Pancreas (tissue), 10 donors: ENCODE measurements at places on chromosomes 12 and 14.
A peak's percentile ranks its signal among the peaks of the same experiment; 100 is the strongest.

DNA sequence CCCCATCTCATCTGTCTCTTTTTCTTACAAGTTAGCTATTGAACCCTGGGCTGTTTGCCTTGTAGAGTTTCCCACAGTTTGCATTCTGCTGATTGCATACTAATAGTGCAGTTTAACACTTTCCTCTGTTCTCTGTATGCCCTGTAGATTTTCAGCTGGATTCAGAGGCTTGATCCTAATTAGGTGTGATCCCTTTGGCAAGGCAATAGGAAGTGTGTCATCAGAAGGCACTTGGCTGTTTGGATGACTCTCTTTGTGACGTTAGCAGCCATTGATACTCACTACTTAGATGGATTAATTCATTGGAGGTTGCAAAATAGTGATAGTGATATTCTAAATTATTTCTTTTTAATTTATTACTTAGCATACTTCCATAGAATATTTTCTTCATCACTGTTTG is 33.6 kb downstream of the FUT8 start:
- no peaks in the 10 kb centered on the region for H3K27me3 ChIP-seq
- no peak overlapping the region for H3K27ac ChIP-seq
- H3K4me3 ChIP-seq = no peak overlapping the region
- H3K36me3 ChIP-seq = no peaks in the 10 kb centered on the region
- H3K4me1 ChIP-seq = no peaks in the 10 kb centered on the region

DNA sequence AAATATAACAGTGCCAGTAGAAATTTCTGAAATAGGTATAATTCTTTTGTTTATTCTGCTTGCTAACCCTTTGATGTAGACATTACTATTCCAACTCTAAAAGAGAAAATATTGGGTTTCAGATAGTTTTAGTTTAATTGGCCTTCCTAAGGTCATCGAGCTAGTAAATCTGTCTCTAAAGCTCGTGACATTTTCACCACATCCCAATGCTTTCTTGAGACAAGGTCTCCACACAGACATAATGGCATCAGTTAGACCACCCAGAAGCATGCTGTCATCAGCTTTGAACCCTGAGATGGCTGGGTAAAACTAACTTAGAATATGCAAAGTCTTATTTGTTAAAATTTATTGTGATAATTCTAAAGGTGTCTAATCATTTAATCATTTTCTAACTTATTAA is 52.0 kb downstream of the PIK3C2G start:
- H3K4me3 ChIP-seq = no peak overlapping the region
- DNase-seq = no peak
- H3K4me1 ChIP-seq = no peaks in the 10 kb centered on the region
- H3K27me3 ChIP-seq = no peaks in the 10 kb centered on the region
- H3K27ac ChIP-seq = no peak overlapping the region

DNA sequence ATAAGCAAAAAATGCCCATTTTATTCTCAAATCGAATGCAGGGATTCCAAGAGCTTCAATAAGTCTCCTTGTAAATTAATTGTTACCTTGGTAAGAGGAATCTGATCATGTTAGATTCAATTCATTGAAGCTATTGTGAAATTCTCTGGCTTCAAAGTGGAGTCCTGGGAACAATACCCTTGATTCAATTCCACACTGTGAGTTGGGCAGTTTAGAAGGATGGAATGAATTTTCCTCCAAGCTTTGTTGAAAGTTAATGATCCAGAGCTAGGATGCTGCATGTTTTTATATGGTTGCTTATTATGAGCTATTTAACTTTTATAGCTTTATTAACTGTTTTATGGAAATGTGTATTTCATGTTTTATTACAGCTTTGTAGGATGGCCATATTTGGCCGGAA is 89.9 kb upstream of the IGF1 start:
- no peak for DNase-seq
- no peaks in the 10 kb centered on the region for H3K4me1 ChIP-seq
- no peaks in the 10 kb centered on the region for H3K36me3 ChIP-seq
- H3K4me3 ChIP-seq = no peak overlapping the region

DNA sequence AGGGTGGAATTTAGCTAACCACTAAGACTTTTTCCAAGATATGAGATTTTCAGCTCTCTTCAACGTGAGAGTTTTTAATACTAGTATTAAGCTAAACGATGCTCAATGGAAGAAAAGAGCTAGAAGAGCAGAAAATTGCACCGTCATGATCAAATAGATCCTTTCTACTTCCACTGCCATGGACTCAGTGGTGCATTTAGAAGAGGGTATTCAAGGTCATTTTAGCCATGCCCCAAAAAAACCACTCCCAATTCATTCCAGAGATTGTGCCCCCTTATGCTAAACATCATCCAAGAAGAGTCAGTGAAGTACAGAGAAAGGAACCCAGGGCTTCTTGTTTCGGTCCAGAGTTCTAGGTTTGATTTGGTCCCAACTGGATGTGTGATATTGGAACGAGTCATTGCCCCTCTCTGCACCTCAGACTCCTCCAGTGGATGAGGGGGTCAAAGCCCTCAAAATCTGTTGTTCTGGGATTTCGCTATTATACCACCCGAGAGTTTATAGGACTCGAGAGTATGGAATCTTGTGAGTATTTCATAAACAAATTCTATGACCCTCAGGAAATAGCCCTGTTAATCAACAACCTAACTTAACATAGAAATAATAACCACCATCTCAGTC is 55.2 kb downstream of the DAD1 start:
- H3K4me1 ChIP-seq = no peaks in the 10 kb centered on the region
- H3K36me3 ChIP-seq = no peaks in the 10 kb centered on the region

DNA sequence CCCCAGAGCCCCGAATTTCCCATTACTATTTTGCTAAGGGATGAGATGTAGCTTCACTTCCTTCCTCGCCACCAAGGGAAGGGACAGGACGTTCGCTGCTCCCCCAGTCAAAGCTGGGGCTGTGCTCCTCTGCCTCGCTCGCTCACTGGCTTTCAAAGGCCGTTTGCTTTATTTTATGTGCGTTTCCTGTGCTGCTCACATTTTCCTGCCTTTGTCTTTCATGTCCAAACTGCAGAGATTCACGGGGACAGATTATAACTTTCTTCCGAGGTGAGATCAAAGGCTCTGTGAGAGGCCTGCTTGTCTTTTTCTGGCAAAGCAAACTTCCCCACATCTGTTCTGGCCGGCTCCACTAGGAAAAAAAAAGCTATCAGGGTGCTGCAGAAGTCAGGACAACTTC is 76.0 kb upstream of the FZD10 start:
- H3K27ac ChIP-seq = no peak overlapping the region
- no peak for DNase-seq
- no peaks in the 10 kb centered on the region for H3K36me3 ChIP-seq
- no peaks in the 10 kb centered on the region for H3K27me3 ChIP-seq
- no peaks in the 10 kb centered on the region for H3K4me1 ChIP-seq
- H3K4me3 ChIP-seq = no peak overlapping the region

- H3K36me3 ChIP-seq = no peaks in the 10 kb centered on the region
- H3K27me3 ChIP-seq = no peaks in the 10 kb centered on the region
- no peak overlapping the region for H3K4me3 ChIP-seq
- H3K4me1 ChIP-seq = no peaks in the 10 kb centered on the region
These were observed 18.2 kb downstream of the BICDL1 start for GRCh38 chr12:120007272-120007671.

DNA sequence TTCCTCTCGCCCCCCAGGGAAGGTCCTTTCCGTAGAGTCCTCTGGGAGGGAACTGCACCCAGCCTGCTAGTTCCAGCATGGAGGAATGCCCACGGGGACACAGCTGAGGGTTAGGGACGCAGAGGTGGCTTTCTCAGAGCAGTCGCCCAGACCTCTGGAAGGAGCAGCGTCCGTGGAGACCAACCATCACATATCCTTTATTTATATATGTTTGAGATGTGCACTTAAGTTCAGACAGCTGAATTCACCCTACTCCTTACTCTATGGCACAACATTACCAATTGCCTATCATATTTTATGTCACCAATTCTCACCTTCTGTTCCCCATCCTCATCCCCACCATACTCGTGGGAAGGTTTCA is 305.6 kb upstream of the DIO3 start:
- no peak for DNase-seq
- no peaks in the 10 kb centered on the region for H3K4me1 ChIP-seq
- H3K36me3 ChIP-seq = no peaks in the 10 kb centered on the region
- H3K27me3 ChIP-seq = no peaks in the 10 kb centered on the region
- no peak overlapping the region for H3K27ac ChIP-seq

DNA sequence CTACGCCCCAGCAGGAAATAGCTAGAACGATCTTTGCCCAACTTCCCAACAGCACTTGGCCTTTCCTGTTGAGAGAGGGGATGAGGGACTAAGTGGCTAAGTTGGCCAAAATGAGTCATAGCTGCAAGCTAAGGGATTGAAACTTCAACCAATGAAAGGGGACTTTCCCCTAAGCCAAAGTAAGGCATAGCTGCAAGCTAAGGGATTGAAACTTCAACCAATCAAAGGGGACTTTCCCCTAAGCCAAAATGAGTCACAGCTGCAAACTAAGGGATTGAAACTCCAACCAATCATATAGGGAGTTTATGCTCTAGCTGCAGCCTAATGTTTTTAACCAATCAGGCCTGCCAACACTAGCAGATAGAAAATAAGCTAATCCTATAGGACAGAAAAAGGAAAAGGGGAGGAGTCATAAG is 100.5 kb upstream of the SSTR1 start:
- H3K36me3 ChIP-seq = no peaks in the 10 kb centered on the region
- no peak overlapping the region for H3K27ac ChIP-seq
- no peaks in the 10 kb centered on the region for H3K27me3 ChIP-seq
- no peak for DNase-seq
- H3K4me3 ChIP-seq = no peak overlapping the region
- H3K4me1 ChIP-seq = no peaks in the 10 kb centered on the region

- peak within 1 kb of the TSS; percentile 96 for H3K27ac ChIP-seq
- peak; percentile 81 for DNase-seq
- H3K36me3 ChIP-seq = no peaks in the 10 kb centered on the region
- H3K4me3 ChIP-seq = peak within 1 kb of the TSS; percentile 89
- H3K4me1 ChIP-seq = peaks cover 16% of the 10 kb centered on the region
- no peaks in the 10 kb centered on the region for H3K27me3 ChIP-seq
These were observed at the start of gene ARID4A for GRCh38 chr14:58298477-58299400. TSS of gene ARID4A (plus strand) at chr14:58298555. CDS start at chr14:58299855, 1,300 bp downstream.

- no peak overlapping the region for H3K27ac ChIP-seq
- H3K36me3 ChIP-seq = no peaks in the 10 kb centered on the region
- no peaks in the 10 kb centered on the region for H3K27me3 ChIP-seq
These were observed 58.5 kb downstream of the WNK1 start for GRCh38 chr12:810671-811415.

DNA sequence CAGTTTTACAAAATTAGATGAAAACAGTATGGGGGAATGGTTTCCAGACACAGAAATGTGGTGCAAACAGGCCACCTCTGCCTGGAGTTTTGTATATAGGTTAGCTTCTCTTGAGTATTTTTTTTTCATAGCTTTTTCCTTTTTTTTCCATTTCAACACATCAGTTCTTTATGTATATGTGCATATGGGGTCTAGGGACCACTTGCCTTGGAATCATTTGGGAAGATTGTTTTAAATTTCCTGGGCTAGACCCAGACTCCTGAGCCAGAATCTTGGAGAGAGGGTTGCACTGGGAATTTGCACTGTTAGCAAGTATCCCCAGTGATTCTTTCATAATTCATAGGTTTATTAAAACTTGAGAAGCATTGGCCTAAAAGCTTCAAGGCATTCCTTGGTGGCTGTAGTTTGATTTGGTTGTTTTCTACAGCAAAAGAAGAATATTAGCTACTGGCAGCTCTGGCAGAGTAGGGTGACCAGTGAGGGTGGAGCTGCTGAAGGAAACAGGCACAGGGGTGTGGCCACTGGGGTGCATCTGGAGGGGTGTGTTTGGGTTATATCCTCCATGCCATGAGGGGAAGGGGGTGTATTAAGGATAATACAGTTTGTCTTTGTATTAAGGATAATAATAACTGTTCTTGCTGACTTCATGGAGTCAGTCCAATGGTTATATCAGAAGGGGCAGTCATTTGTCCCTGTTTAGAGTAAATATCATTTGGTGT is 22.8 kb downstream of the PPP1R36 start:
- no peaks in the 10 kb centered on the region for H3K4me1 ChIP-seq
- no peaks in the 10 kb centered on the region for H3K27me3 ChIP-seq
- no peak overlapping the region for H3K4me3 ChIP-seq

DNA sequence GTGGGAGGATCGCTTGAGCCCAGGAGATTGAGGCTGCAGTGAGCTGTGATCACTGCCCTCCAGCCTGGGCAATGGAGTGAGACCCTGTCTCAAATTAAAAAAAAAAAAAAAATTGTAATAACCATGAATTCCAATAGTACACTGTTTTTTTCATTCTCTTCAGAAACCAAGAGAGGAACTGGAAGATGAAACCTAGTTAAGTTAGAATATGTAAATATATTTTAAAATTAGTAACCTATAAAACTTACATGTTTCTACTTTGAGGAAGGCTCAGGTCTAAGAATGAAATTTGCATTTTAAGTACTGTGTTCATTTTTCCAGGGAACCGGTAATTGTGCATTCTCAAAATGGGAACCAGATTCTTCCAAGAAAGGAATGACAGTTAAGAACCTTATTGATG is 18.8 kb downstream of the KNTC1 start:
- no peaks in the 10 kb centered on the region for H3K36me3 ChIP-seq
- no peak for DNase-seq
- H3K4me3 ChIP-seq = no peak overlapping the region
- H3K27ac ChIP-seq = no peak overlapping the region
- H3K27me3 ChIP-seq = no peaks in the 10 kb centered on the region

DNA sequence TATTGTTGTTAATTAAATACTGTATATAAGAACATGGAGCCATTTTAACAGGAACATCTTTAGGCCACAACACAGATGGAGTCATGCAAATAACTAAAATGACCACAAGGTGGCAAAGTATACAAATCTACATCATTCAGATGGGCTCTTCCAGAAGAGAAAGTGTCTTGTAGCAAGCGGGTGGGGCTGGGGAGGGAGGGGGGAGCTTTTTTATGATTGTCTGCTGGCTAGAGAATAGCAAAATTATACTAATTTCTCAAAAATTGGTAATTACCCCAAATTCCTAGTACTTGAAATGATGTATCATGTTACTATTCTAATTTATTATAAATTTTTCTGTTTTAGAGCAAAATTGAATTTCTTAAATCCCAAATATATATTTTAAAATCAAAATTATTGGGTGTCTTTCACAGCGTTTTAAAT is 378.7 kb downstream of the PRKD1 start:
- no peak overlapping the region for H3K27ac ChIP-seq
- no peak overlapping the region for H3K4me3 ChIP-seq
- no peaks in the 10 kb centered on the region for H3K27me3 ChIP-seq

GRCh38 chr12:119744900-119745606 is 77.1 kb downstream of the PRKAB1 start:
- H3K27me3 ChIP-seq = no peaks in the 10 kb centered on the region
- no peak overlapping the region for H3K4me3 ChIP-seq
- H3K27ac ChIP-seq = no peak overlapping the region
- DNase-seq = no peak
